ENCODE measurements at places on chromosomes 3 and 15.

GRCh38 chr3:29708884-29709283 is 428.0 kb downstream of the RBMS3 start:
- DNase-seq, result no peak

DNA sequence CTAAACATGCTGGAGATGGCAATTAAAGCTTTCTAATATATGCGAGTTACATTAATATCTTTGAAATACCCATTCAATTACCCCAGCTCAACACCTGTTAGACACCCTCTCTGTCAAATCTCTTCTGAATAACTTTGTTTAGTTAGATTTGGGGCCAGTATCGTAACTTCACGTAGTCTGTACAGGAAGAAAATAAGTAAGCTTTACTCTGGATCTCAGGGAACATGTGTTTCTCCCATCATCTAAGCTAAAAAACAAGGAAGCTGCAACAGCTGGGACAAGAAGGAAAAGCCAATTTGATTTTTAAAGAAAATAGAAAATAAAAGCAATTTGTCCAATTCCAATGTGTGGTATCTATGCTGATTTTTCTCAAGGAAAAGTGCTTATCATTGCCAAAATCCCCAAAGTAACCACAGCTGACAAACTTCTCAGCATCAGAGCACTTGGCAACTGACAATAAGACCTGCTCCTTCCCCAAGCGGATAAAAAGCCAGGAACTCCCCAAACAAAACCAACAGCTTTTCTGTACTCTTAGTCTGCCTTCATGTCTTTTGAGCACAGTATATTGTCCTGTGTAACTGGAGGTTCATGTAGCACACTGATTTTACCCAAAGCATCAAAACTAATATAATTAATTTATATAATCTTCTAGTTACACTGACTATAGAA is 279.1 kb downstream of the ZBTB20 start:
- no peak for DNase-seq

DNA sequence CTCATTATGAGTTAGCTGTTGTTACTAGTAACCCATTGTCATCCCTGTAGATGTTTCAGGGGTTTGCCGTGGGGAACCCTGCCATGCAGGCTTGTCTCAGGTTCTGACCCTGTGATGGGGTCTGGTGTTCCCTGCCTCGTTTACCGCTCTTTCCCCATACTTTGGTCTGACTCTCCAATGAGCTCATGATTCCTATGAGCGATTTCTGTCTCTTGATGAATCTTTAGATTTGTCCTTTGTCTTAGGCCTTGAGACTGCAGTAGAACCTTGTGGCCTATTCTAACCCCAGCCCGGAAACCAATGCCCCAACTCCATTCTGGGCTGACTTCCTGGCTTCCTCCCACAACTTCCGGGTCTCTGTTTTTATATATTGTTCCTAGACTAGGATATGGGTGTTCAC is 11.3 kb upstream of the IQGAP1 start:
- DNase-seq, result no peak

- no peak for DNase-seq
These were observed 13.3 kb upstream of the RBP1 start for GRCh38 chr3:139552632-139553365.

All from forelimb muscle (tissue), 1 donor.